Aorta (tissue), 5 donors: ENCODE measurements at places on chromosomes 2 and 18. TPM values are rescaled to one million over a fixed set of nuclear protein-coding genes. Genes with fewer than 3 reads are reported as not detected.

The PDCL3 gene
- 50.8 TPM for polyA plus RNA-seq

The ATP8B1 gene
- 11.6 TPM for polyA plus RNA-seq

The LTBP1 gene
- 107 TPM for polyA plus RNA-seq

The B3GNT7 gene
- polyA plus RNA-seq, result 0.56 TPM

The ATAD2B gene
- 3.6 TPM for polyA plus RNA-seq

The OLA1 gene
- 53.4 TPM for polyA plus RNA-seq

The EML6 gene
- polyA plus RNA-seq, result not detected

The MDH1B gene
- 1.6 TPM for polyA plus RNA-seq

The ACP1 gene
- polyA plus RNA-seq, result 130 TPM

The DCC gene
- not detected for polyA plus RNA-seq

The VWA3B gene
- 1.1 TPM for polyA plus RNA-seq

The DNAJC5G gene
- 2.3 TPM for polyA plus RNA-seq

The VWC2L gene
- polyA plus RNA-seq, result not detected

The PSMA8 gene
- polyA plus RNA-seq, result not detected

The ALKAL2 gene
- polyA plus RNA-seq, result 5.6 TPM

The RAB11FIP5 gene
- 14.4 TPM for polyA plus RNA-seq

The SULT1C2 gene
- polyA plus RNA-seq, result not detected

The C2orf80 gene
- not detected for polyA plus RNA-seq

The OXER1 gene
- 6.2 TPM for polyA plus RNA-seq

The POTEJ gene
- polyA plus RNA-seq, result not detected

The OTX1 gene
- polyA plus RNA-seq, result not detected

The DNER gene
- polyA plus RNA-seq, result 2.5 TPM

The SPC25 gene
- 0.23 TPM for polyA plus RNA-seq

The COL4A4 gene
- polyA plus RNA-seq, result 2.3 TPM

The ALPG gene
- polyA plus RNA-seq, result not detected

The GBX2 gene
- polyA plus RNA-seq, result 1.3 TPM

The IRS1 gene
- 2.5 TPM for polyA plus RNA-seq

The TUBB8B gene
- not detected for polyA plus RNA-seq

The TOGARAM2 gene
- polyA plus RNA-seq, result 0.50 TPM

The LCT gene
- polyA plus RNA-seq, result 24.8 TPM

The CCDC102B gene
- polyA plus RNA-seq, result 7.6 TPM

The DGUOK gene
- polyA plus RNA-seq, result 86.7 TPM

The KLHL14 gene
- not detected for polyA plus RNA-seq

The CNTNAP5 gene
- polyA plus RNA-seq, result not detected

The ACAA2 gene
- polyA plus RNA-seq, result 117 TPM

The SP140 gene
- 0.15 TPM for polyA plus RNA-seq

The GULP1 gene
- 60.2 TPM for polyA plus RNA-seq

The DSC2 gene
- polyA plus RNA-seq, result 0.23 TPM

The HOXD13 gene
- not detected for polyA plus RNA-seq

The CRYBA2 gene
- polyA plus RNA-seq, result not detected

The POU3F3 gene
- polyA plus RNA-seq, result 0.25 TPM

The LRP1B gene
- not detected for polyA plus RNA-seq

The CTNNA2 gene
- polyA plus RNA-seq, result 0.05 TPM

The RESP18 gene
- polyA plus RNA-seq, result not detected

The FAM110C gene
- polyA plus RNA-seq, result 4.5 TPM

The TET3 gene
- polyA plus RNA-seq, result 1.0 TPM

The GCG gene
- 0.97 TPM for polyA plus RNA-seq

The IL1F10 gene
- not detected for polyA plus RNA-seq

The LDLRAD4 gene
- polyA plus RNA-seq, result 7.0 TPM

The UCN gene
- 1.3 TPM for polyA plus RNA-seq

The LPIN1 gene
- polyA plus RNA-seq, result 13.3 TPM

The BMP10 gene
- not detected for polyA plus RNA-seq

The GPN1 gene
- 24.8 TPM for polyA plus RNA-seq

The DPP10 gene
- 0.13 TPM for polyA plus RNA-seq

The TSPYL6 gene
- not detected for polyA plus RNA-seq

The LMAN1 gene
- 24.5 TPM for polyA plus RNA-seq
